Smooth muscle cell of the coronary artery (primary cell): ENCODE measurements at places on chromosomes 1 and 21. TPM values are rescaled to one million over a fixed set of nuclear protein-coding genes. Genes with fewer than 3 reads are reported as not detected.

AIDA gene
- 34.1 and 42.8 TPM in 2 replicates for total RNA-seq

DCDC2B gene
- total RNA-seq, result not detected in 2 replicates

TACSTD2 gene
- under 0.01 TPM in 1 of 2 replicates, not detected in the other for total RNA-seq

UBE2G2 gene
- total RNA-seq, result 61.3 and 64.7 TPM in 2 replicates

CAMSAP2 gene
- total RNA-seq, result 17.7 and 18.6 TPM in 2 replicates

DNALI1 gene
- 3.2 and 6.7 TPM in 2 replicates for total RNA-seq

DNASE2B gene
- total RNA-seq, result not detected in 2 replicates

TFF2 gene
- not detected in 2 replicates for total RNA-seq

CLDN19 gene
- not detected in 2 replicates for total RNA-seq

IL23R gene
- total RNA-seq, result not detected in 2 replicates

LRRC39 gene
- total RNA-seq, result 0.12 and 0.23 TPM in 2 replicates

MSH4 gene
- 0.08 and 0.35 TPM in 2 replicates for total RNA-seq

ZZZ3 gene
- 48.8 and 48.9 TPM in 2 replicates for total RNA-seq

SPRR2G gene
- total RNA-seq, result not detected in 2 replicates

DNAJC6 gene
- 1.8 and 3.1 TPM in 2 replicates for total RNA-seq

RGS1 gene
- total RNA-seq, result not detected in 2 replicates

KCNQ4 gene
- not detected in 2 replicates for total RNA-seq

ZNF648 gene
- not detected in 2 replicates for total RNA-seq

LCE1A gene
- not detected in 2 replicates for total RNA-seq

SELL gene
- 2.3 TPM in 1 of 2 replicates, not detected in the other for total RNA-seq

NR5A2 gene
- total RNA-seq, result 0.23 TPM in 1 of 2 replicates, not detected in the other
